ENCODE measurements at places on chromosomes 12 and 14.
A peak's percentile ranks its signal among the peaks of the same experiment; 100 is the strongest.

GRCh38 chr12:22105542-22105941 lies 59.5 kb downstream of the CMAS start:
- no peak for DNase-seq

DNA sequence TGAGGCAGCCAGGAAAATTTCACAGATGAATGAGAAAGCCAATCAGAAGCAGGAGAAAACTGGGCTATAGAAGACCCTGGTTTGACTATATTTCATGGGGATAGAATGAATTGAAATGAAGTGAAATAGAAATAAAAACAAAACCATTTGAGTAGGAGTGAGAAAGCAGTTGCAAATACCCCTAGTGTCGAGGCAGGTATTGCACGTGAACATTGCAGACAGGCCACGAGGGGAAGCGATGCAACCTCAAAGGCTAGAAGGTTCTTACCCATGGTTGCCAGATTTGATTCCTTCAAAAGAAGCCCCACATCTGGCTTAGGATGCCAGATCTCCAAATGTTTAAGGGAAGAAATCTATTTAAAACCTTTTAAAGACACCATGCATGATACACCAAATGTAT lies 648.9 kb downstream of the VRK1 start:
- no peak for DNase-seq

GRCh38 chr12:111971800-111972199 lies 41.2 kb downstream of the TMEM116 start:
- no peak for DNase-seq

GRCh38 chr14:26174395-26174794 lies 423.4 kb downstream of the NOVA1 start:
- no peak for DNase-seq

DNA sequence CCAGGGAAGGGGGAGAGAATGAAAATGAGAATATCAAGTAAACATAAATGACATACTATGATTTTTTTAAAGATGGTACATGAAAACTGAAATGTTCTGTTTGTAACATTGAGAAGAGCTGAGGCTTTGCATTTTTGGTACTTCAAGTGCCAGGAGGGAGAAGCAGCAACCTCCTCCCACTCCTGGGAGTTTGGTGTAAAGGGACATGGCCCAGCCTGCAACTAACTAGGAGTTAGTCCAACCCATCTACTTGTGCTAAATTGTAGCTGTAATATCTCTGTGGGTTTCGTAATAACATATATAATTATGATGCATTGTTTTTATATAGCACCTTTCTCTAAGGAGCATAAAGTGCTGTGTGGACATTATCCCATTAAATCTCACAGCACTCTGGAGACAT lies 517.5 kb downstream of the NELL2 start:
- no peak for DNase-seq

DNA sequence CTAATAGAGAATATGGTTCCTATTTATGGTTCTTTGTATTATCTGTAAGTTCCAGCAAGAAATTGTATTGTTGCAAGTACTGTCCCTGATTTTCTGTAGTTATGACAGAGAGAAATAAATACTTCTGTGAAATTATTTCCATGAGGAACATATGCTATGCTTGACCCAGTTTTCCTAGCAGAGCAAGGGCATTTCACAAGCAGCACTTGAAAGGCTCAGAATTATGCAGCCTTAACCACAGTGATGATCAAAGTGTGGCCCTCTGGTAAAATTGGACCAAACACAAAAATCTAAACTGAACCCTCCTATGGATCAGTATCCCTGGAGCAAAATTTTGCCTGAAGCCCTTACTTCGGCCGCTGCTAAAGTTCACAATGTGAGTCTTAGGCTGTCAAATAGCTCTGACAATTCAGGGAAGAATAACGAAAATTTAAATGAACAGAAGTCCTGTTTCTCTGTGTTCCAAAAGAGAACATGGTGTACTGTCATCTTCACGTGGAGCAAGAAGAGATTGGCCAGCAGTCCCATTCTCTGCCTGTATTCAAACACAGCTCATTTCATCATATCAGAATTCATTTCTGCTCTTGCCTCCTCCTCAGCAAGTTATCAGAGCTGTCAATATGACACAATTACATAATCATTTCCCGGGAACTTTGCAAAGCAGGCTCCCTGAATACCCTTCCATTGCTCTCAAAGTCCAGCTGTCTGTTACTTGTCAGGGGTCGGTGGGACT lies 471.9 kb downstream of the RPS29 start:
- DNase-seq, result no peak

DNA sequence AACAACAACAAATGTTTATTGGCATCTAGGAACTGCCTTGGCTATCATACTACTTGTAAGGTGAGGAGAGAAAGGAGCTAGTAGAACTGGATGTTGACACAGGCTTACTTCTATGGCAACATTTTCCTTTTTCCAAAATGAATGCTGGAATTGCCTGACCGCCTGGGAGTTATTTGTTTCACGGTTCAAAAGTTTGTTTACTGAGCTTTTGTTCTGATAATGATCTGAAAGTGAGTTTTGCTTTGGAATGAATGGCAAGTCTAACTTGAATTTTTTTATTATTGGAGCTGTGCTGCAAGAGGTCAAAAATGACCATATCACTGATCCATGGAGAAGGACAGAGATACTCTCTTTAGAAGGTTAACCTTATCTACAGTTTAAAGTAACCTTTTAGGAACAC lies 183.5 kb upstream of the CAND1 start:
- no peak for DNase-seq

DNA sequence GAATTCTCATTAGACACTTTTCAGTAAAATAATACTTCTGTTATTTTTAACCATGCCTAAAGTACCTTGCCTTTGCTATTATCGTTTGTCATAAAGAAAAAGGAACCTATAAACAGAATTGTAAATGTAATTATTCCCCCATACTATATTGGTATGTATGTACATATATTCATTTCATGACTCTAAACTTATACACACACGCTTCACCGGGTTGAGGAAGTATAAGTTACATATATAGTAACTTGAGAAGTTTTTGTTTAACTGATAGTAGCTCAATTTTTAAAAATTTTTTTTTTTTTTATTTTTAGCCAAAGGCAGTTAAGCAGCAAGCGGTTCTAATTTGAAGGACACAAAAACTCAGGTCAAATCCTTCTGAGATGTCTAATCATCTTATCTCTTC lies 107.6 kb downstream of the PLEKHG7 start:
- no peak for DNase-seq

DNA sequence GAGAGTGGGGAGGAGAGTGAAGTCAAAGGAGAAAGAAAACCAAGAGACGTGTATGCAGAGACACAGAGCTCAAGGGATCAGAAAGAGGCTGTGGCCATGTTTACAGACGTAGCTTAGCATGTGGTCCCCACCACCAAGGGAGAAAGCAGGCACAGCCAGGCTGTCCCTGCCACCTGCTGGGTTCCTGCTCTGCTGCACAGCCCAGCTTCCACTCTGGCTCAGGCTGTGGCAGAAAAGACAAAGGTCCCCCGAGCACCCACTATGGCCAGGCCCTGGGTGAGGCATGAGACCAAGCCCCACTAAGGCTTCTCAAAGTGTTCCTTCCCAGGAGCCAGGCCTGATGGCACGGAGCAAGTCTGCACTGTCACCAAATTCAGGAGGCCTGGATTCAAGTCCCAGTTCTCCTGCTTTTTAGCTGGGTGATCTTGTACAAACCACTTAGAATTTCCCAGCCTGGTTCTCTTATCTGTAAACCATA lies 25.9 kb upstream of the COL2A1 start:
- DNase-seq, result no peak

- DNase-seq, result no peak
Observed at GRCh38 chr12:103379670-103380069, 116.1 kb downstream of the C12orf42 start.

DNA sequence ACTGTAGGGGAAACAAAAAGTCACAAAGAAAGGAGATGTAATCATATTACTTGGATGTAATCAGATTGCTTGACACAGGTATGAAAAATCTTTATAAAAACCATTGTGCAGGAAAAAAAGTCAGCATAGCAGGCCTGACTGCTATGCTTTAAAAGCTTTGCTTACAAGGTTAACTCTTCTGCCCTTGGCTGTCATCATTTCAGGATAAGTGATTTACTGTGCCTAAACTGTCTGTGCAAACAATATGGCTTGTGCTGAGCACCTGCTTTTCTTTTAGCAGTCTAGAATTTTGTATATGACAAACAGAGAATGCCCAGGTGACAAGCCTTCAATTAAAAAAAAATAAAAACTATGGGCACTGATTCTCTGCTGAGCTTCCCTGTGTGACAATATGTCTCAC lies 63.8 kb upstream of the PLEKHG7 start:
- DNase-seq, result no peak

DNA sequence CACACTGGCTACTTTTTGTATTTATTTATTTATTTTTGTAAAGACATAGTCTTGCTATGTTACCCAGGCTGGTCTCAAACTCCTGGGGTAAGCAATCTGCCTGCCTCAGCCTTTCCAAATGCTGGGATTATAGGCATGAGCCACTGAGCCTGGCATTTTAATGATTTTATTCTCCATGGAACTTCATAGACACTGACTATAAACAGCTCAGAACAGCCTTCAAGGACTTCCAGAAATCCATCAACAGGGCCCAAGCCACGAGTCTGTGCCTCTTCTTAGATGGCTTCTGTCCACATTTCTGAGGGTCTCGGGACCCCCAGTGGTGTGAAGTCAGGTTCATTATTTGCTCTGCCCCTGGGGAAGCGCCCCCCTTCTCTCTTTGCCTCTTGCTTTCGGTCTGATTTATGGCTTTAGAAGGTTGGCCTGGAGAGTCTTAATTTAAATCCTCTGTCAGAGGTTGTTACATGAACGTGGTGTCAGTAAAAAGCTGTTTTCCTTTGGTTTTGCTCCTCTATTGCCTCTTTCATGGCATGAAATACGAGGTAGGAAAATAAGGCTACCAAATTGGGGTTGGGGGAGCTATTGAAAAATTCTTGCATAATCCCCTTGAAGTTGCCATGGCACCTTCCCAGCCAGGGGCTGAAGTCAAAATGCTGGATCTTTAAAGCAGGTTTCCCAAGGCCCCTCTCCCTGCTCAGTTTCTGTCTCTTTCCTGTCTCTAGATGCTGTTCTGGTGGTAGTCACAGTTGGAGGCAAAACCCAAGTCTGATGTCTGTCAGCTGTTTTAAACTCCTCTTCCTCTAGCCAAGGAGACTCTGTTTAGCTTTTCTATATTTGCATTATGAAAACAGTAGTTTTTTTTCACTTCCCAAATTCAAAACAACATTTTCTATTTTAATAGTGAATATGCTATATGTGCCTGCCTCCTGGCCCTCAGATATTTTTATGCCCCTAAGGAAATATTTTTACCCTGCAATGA lies 129.4 kb downstream of the SMOC1 start:
- no peak for DNase-seq

- DNase-seq, result no peak
Observed at GRCh38 chr12:26726956-26727355, 106.0 kb downstream of the ITPR2 start.

DNA sequence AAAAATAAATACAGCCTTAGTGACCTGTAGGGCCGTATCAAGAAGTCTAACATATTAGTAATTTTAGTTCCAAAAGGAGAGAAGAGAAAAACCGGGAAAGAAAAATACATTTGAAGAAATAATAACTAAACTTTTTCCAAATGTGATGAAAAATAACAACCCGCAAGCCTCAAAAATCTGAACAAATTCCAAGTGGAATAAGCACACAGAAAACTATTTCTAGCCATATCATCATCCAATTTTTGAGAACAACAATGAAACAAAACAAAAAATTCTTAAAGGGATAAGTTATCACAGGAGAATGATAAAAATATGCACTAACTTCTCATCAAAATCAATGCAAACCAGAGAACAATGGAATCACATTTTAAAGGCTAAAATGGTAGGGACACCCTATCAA lies 198.1 kb upstream of the PLXNC1 start:
- DNase-seq, result no peak

- DNase-seq, result no peak
Observed at GRCh38 chr14:24441904-24442239, 704 bp downstream of the SDR39U1 start.

GRCh38 chr14:95463171-95463901 lies 53.1 kb downstream of the SYNE3 start:
- no peak for DNase-seq

- peak; percentile 46 for DNase-seq
Observed at GRCh38 chr12:57093415-57094207, 4.7 kb downstream of the NAB2 start.

- no peak for DNase-seq
Observed at GRCh38 chr12:103887738-103888137, 42.5 kb upstream of the HSP90B1 start.

- DNase-seq, result no peak
Observed at GRCh38 chr14:84217066-84217465, 1312.9 kb upstream of the FLRT2 start.

- DNase-seq, result no peak
Observed at GRCh38 chr12:108425238-108425795, 86.2 kb upstream of the CMKLR1 start.

DNA sequence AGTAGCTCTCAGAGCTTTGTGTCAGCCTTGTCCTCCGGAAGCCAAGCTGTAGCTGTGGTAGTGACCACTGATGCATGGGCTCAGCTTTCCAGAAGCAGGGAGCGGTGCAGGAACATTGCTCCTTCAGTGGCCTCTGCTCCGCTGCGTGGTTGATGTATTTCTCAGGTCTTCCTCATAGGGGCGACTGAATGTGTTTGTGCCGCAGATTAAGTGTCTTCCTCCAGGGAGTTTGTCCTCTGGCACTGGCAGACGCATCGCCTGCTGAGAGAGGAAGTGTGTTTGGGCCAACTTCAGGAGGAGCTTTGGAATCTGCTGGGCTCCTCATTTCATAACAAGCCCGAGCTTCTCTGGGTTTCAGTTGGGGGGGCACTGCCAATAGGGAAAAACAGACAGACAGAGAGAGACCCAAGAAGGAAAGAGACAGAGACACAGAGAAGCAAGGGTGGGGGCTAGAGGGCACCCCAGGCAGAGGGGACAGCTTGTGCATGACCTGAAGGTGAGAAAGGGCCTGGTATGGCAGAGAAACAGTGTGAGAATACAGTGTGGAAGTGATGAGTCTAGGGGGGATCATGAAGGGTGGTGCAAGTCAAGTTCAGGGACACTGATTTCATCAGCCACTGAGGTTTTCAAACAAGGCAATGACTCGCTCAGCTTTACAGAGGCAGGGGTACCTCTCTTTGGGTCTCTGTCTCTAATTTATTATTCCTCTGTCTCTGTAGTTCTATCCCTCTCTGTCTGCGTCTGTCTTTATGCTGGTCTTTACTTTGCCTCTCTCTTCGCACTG lies 69.4 kb upstream of the PRIMA1 start:
- DNase-seq, result no peak

GRCh38 chr12:58922849-58923248 lies 2.5 kb upstream of the LRIG3 start:
- no peak for DNase-seq

All from stimulated activated CD8-positive, alpha-beta memory T cell treated with anti-CD3 and anti-CD28 coated beads, Interleukin-15, amount 100 ng/mL, for 24 hours (primary cell).